Fibroblast of villous mesenchyme (primary cell): ENCODE measurements at places on chromosomes 6 and 20. TPM values are rescaled to one million over a fixed set of nuclear protein-coding genes. Genes with fewer than 3 reads are reported as not detected.
A peak's percentile ranks its signal among the peaks of the same experiment; 100 is the strongest.

- DNase-seq = no peak
These were observed 494.6 kb downstream of the RFPL4B start for GRCh38 chr6:112841553-112842329.

The ETV7 gene
- total RNA-seq = 0.32 and 0.86 TPM in 2 replicates

- no peak for DNase-seq
These were observed 72.0 kb downstream of the PREP start for GRCh38 chr6:105330913-105331312.

- DNase-seq = no peak
These were observed 243.5 kb upstream of the PREP start for GRCh38 chr6:105646391-105646867.

DNA sequence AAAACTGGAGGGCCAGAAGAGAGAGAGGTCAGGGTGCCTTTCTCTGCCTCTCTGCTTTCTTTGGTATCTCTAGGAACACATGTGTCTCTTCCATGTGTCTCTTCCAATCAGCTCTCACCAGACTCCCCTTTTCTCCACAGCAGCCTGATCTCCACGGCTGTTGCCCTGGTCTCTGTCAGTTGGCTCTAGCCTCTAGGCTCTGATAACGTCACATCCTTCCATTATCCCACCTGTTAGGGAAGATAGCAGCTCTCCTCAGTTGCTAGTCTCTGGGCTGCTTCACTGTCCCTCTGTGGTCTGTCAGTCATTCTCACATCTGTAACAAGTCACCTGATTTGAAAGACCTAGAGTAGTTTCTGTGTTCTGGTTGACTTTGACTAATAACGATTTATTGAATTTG, 80.2 kb downstream of the PLCB4 start:
- DNase-seq = no peak

DNA sequence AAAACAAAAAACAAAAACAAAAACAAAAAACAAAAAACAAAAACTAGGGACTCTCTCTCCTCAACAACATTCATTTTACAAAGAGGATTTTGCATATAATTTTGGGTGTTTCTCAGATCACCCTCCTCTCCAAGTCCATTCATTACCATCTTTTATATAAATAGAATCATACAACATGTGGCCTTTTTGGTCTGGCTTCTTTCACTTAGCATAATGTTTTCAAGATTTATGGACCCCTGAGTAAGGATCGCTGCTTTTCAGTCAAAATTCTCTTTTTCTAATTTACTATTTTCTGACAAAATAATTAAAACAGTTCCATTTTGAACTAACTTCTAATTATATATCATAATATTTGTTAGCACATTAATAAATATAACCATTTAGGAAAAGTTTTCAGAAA, 94.8 kb downstream of the UBE3D start:
- no peak for DNase-seq

- peak; percentile 97 for DNase-seq
These were observed 163.5 kb upstream of the CDYL start for GRCh38 chr6:4612636-4613171.

The EYS gene
- under 0.01 TPM in 2 replicates for total RNA-seq

GRCh38 chr6:135331002-135331401, 149.9 kb downstream of the MYB start:
- DNase-seq = no peak

The ULBP2 gene
- 4.5 and 6.9 TPM in 2 replicates for total RNA-seq

- DNase-seq = peak; percentile 49
These were observed 8.0 kb downstream of the TGM2 start for GRCh38 chr20:38156888-38157634.

DNA sequence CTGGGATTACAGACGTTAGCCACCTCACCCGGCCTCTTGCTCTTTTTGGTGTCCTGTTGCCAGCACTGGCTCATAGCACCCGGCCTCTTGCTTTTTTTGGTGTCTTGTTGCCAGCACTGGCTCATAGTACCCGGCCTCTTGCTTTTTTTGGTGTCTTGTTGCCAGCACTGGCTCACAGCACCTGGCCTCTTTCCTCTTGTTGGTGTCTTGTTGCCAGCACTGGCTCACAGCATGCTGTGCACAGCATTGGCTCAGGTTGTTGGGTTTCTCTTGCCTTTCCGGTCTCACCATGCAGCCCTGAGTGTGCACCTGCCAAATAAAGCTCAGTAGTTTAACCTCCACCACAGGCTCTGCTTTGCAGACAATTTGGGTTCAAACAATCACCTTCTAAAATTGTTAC, 208.2 kb downstream of the THBS2 start:
- no peak for DNase-seq

DNA sequence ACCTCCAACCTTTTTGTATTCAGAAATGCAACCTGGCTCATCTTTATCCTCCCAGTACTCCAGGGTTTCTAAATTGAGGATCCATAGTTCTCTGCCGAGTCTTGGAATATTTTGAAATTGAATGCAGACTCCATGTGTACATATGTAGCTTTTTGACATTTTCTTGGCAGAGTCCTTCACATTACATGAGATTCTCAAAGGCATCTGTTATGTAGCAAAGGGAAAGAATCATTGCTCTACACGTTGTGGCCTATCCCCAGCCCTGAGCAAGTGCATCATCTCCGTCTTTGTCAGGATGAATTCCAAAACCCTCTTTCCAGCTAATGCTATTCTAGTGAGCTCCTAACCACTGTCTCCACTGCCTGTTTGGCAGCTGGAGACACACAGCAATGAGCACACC, 742.9 kb downstream of the DHX35 start:
- no peak for DNase-seq

GRCh38 chr20:62769346-62770071, 26.8 kb upstream of the MRGBP start:
- no peak for DNase-seq

- DNase-seq = no peak
These were observed 31.6 kb downstream of the CNR1 start for GRCh38 chr6:88134575-88134974.

DNA sequence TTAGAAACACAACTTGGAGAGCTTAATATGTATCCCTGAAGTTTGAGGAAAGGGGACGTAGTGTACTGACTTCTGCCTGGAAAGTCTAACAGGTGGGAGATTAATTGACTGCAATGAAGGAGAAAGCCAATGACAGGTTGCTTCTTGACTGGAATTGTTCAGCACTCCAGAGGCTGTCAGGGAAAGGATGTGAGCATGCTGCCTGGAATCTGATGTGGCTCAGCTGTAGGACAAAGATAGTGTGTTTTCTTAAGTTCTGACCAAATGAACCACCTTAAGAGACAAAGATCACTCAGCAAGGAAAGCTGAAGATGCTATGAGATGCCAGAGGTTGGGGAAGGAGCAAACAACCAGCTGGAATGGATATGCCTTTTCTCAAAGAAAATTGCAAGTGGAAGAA, 185.8 kb downstream of the PHF3 start:
- DNase-seq = no peak

The KHDC1L gene
- total RNA-seq = 0.43 TPM in 1 of 2 replicates, not detected in the other

The RSPO3 gene
- 0.32 and 4.7 TPM in 2 replicates for total RNA-seq

- DNase-seq = peak; percentile 0
These were observed at the start of gene CLVS2 for GRCh38 chr6:122995921-122996793. Gene CLVS2, plus strand, starts transcription at chr6:122996235. Its CDS starts 1,543 bp downstream, at chr6:122997778.

DNA sequence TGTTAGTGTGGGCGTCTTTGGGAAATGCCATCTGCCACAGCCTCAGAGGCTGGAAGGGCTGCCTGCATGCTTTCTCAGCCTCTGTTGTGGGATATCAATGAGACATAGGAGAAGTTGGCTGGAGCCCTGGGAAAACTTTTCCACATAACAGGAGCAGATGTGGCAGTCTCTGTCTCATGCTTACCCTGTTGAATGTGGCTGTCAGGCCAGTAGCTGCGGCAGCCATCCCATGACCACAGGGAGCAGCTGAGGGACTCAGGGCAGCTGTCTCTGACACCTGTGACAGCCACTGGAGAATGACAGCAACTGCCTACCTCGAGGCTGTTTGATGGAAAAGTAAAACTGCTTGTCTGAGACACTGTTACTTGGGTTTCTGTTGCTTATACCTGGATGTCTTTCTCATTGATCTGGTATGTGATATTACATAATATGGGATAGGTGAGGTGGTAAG, 64.4 kb downstream of the TULP4 start:
- peak; percentile 66 for DNase-seq

The SRMS gene
- total RNA-seq = not detected in 2 replicates

GRCh38 chr6:55069132-55069781, 105.1 kb upstream of the HCRTR2 start:
- peak; percentile 55 for DNase-seq

GRCh38 chr20:31666258-31667042, 28.7 kb downstream of the COX4I2 start:
- DNase-seq = peak; percentile 41
